ENCODE measurements at places on chromosomes 6 and 20.

DNA sequence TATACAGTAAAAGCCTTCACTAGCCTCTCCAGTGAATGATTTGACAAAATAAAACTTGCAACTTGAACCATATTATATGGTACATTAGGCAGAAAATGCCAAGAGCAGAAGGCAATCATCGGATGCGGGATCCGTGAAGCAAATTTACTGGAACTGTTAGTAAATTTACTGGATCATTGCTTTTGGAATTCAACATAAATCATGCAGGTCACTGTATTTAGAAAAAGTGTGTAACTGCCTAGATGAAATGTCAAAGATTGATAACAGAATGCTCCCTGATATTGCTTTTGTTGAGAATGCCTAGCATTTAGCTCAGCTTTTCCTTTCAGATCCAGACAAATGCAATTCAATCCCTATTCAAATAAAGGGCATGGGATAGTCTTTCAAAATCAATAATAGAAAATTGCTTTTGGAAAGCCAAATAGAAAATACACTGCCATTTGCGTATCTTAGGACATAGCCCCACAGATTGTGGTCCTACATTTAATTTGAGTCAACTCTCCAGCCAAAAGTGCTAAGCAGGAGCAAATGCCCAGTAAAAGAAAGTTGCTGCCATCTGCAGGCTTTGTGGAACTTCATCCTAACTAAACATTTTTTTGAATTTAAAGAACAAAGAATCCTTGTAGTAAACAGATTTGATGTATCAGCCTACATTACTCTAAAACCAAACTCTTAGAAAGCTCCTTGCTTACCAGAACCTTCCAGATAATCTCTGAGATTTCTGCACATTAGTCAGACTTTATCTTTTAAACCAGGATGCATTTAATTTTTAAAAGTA, 109.5 kb upstream of the HSF2 start:
- peak; percentile 4 for DNase-seq

- DNase-seq = no peak
Observed at GRCh38 chr6:85470023-85470410, 20.1 kb downstream of the NT5E start.

GRCh38 chr20:56760610-56761009, 131.5 kb downstream of the TFAP2C start:
- no peak for DNase-seq

- no peak for DNase-seq
Observed at GRCh38 chr6:80129485-80129884, 23.0 kb downstream of the BCKDHB start.

DNA sequence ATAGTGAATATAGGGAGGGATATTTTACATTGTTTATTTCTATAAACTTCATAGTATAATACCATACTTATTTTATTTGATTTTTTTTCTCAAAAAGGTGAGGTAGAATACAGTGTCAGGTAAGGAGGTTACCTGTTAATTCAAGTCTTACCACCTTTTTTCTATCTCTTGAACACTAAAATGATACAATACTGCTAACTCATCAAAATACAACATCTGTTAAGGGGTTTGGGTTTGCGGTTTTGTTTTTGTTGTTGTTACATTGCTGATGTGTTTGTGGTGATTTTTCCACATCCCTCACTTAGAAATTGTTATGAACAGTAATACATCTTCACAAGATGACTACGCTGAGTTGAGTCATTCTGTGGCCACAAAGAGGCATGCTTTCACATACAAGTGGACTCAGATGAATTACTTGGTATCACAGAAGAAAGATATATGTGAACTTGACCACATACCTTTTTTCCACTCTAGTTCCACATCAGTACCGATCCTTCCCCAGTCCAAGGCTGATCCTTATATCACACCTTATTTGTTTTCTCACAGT, 139.4 kb upstream of the ID4 start:
- DNase-seq = peak; percentile 86

All from Daoy (cell line).